CD8-positive, alpha-beta T cell (primary cell): ENCODE measurements at places on chromosomes 1 and 21.

DNA sequence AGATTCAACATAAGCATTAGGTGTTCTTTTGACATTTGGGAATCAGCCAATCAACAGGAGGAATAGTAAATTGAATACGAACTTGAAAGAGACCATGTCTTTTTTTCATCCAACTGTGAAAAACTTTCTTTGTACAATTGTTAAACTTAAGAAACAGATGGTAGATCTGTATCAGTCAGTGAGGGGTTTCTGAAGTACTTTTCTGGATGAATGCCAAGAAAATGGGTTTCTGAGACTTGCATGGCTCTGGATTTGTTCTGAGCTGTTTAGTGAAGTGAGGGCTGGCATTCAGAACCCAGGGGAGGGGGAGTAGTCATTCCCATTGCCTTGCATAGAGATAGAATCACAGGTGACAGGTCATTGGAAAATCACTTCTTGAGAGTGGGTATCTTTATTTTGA, 37.4 kb downstream of the PTPRC start:
- no peak for DNase-seq

DNA sequence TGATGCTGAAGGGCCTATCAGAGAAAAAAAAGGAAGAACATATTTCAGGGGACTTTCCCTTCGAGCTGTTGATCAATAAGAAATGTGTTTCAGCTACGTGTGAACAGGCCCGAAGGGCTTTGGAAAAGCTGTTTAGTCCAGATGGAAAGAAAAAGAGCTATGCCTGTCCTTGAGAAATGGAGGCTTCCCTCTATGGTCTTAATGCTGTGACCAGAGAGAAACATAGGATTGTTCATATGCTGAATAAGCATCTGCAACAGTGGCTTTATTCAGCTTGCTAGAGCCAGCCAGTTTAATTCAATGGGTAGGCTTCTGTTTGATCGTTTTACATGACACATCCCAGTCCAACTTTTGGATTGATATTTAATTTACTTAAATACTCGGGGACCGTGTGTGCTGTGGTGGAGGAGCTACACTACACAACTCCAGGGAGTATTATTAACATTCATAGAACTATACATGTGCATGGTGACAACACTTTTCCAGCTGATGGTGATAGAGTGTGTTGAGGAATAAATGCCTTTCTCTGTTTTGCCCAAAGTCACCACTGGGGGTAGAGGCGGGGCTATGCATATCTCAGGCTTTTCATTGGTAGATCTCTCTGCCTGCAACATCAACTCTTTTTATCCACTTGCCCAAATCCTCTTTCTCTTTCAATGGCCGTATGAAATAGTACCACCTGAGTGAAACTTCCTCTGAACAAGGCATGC, 106.7 kb upstream of the C8B start:
- no peak for DNase-seq

GRCh38 chr1:34976384-34977209, 8.6 kb downstream of the TMEM35B start:
- DNase-seq: no peak

DNA sequence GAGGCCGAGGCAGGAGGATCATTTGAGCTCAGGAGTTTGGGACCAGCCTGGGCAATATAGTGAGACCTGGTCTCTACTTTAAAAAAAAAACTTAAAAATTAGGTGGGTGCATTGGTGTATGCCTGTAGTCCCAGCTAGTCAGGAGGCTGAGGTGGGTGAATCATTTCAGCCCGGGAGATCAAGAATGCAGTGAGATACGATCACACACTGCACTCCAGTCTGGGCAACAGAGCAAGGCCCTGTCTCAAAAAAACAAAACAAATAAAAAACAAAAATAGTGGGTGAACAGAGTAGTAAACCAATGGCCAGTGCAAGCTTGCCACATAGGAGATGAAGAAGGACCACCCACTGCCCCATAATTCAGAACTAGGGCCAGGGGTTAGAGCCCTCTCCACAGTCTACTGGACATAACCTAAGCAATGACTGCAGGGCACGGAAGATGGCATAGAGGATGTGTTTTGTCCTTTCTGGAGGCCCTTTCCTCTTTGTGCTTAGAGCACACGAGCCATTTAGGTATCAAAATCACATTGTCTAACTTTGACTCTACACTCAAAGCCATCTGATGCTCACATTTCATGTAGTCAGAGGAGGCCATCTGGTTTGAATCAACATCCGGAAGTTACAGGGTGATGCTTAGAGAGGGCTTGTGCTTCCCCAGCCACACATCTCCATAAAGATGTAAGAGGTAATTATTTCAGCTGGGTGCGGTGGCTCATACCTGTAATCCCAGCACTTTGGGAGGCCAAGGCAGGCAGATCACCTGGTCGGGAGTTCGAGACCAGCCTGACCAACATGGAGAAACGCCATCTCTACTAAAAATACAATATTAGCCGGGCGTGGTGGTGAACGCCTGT, 12.6 kb downstream of the CD2 start:
- DNase-seq: peak; percentile 81

GRCh38 chr1:108199781-108200686, at the start of gene SLC25A24:
Gene SLC25A24 (minus strand): TSS chr1:108200343. CDS start chr1:108200138, 205 bp downstream.
- DNase-seq: peak; percentile 61

GRCh38 chr1:234512451-234512861, 33.5 kb upstream of the TARBP1 start:
- DNase-seq: no peak

DNA sequence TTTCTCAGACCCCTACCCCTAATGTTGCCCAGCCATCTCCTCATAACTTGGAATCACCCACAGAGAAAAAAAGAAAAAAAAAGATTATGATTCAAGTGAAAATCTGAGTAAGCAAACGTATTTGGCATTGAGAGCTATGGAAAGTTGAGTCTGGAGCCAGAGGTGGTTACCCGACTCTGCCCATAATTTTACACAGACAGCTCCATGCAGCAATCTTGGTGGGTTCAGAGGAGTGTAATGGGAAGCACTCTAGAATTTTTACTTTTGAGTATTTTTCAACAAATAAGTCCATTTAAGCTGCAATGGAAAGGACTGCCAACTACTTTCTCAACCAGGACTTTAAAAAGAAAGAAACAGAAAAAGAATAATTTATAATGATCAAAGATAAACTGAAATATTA, 62.7 kb downstream of the ZC3H11B start:
- no peak for DNase-seq

GRCh38 chr1:234656944-234657654, 47.1 kb upstream of the IRF2BP2 start:
- DNase-seq: no peak

- DNase-seq: no peak
Observed at GRCh38 chr1:171429137-171429536, 56.2 kb upstream of the PRRC2C start.

DNA sequence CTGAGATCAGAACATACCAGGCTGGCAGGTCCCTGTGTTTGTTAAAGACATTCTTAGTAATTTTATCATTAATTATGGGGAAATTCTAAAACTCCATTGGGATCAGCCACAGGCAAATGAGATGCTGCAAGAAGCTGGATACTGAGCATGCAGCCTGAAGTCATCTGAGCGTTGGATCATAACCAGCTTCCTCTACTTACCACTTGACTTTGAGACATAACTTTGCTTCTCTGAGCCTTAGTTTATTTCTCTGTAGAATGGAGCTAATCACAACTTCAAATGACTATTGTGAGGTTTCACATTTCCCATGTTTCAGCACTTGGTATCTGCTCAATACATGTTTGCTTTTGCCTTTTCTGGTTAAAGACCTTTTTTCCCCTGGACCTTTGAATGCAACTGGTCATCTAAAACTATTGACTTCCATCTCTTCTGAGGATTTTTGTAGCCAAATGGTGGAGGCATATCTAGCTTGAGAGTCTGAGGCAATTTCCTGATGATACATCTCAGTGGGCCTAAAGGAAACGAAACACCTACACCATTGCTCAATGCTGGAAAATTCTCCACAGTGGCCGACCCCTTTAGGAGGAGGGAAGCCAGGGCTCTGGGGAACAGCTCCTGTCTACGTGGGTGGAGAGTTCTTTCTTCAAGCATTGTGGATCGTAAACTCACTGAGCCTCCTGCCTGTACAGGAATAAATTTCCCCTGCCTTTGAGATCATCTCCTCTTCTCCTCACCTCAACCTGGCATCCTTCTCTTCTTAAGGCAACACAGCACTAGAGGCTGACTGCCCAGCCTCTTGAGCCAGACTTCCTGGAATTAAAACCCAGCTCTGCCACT, 109.1 kb upstream of the HOOK1 start:
- no peak for DNase-seq

- no peak for DNase-seq
Observed at GRCh38 chr1:41500378-41500777, 15.9 kb upstream of the EDN2 start.

DNA sequence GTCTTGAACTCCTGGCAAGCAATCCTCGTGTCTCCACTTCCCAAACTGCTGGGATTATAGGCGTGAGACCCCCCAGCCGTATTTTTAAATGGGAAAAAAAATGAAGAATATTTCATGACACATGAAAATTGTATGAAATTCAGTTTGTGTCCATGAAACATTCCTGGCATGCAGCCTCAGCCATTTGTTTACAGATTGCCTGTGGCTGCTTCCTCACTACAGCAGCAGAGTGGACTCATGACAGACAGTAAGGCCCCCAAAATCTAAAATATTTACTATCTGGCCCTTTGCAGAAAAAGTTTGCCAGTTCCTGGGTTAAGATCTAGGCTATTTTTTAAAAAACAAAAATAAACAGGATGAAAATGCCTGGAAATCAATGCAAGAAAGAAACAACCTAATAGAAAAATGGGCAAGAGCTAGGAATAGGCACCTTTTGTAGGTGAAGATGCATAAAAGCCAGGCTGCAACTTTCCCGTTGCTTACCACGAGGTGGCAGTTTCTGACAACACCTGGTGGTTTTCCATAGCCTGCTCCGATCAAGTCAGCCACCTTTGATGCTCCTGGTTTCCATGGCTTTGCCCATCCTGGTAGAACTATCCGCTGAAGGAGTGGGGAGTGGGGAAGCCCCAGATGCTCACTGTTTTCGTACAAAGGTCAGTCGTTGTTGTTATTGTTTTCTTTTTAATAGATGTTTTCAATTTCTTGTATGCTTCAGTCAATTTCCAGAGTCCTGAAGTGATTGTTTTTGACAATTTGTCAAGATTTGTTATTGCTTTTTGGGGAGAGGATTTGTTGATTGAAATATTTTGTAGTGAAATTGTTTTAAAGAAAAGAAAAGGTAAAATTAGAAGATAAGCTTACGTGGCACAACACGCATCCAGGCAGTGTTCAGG, 24.3 kb downstream of the UBE2Q1 start:
- DNase-seq: no peak

- DNase-seq: no peak
Observed at GRCh38 chr1:23555270-23555985, 3.9 kb downstream of the ID3 start.

GRCh38 chr1:155650231-155650757, 38.3 kb downstream of the YY1AP1 start:
- no peak for DNase-seq

GRCh38 chr1:206590025-206590758, 22.1 kb downstream of the EIF2D start:
- DNase-seq: peak; percentile 50

DNA sequence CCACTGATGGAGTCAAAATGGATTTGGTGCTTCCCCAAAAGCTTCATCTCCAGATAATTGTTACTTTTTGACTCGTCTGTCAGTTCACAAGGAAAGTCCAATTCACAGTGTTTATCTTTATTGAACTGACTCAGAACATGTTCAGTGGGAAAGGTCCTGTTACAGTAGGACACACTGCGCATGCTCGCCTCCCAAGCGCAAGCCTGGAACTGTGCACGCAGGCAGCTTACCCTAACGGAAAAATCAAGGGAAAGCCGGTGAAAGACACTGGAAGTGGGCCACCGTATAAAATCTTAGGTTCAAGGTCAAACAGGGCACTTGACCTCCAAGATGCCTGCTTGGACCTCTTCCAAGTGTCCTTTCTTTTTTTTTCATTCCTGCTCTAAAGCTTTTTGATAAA, 174.6 kb downstream of the USP25 start:
- no peak for DNase-seq

DNA sequence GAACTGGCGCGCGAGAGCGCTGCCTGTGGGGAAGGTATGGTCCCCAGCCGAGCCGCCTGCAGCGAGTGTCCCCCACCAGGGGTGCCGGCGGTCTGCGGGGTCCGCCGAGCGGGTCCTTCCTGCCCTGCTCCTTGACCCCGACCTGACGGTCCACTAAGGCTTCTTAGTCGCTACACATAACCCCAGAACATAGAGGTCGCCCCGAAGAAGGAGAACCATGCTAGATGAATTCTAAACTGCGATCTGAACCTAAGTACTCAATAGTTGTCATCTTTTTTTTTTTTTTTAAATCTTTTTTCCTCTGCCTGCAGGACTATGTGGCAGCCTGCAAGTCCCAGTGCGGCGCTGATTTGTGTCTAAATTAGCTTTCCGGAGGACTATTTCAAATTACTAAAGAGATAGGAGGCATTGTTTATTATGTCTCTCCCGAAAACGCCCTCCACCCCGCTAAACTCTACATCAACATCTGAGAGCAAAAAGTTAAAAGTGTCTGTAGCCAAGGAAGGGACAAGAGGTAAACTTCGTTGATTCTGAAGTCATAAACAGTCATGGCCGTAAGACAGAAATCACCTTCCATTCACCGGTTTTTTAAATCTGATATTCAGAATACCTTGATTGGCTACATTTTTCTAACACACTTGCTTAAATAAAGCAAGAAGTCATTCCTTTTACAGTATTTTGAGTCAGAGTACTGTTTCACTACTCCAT, 476 bp downstream of the AXDND1 start:
- DNase-seq: peak; percentile 1

- DNase-seq: no peak
Observed at GRCh38 chr1:155529109-155529508, 33.5 kb downstream of the ASH1L start.

- no peak for DNase-seq
Observed at GRCh38 chr1:38064197-38064903, 17.8 kb upstream of the POU3F1 start.

DNA sequence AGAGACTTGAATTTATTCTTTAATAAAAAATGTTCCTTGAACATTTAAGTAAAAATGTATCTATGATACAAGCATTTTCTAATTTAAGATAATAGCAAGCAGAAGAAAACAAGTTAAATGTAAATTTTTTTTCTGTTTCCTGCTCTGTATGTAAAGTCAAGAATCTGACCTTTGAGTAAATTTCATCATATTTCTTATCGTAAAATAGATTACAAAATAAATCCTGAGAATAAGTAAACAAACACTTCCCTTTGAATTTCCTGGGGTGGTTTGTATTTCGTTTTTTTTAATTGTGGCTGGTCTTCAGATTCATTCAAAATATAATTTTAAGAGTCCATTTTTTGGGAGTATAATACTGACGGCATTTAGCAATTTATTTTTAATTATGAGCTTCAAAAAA, 77.6 kb downstream of the POU2F1 start:
- no peak for DNase-seq

DNA sequence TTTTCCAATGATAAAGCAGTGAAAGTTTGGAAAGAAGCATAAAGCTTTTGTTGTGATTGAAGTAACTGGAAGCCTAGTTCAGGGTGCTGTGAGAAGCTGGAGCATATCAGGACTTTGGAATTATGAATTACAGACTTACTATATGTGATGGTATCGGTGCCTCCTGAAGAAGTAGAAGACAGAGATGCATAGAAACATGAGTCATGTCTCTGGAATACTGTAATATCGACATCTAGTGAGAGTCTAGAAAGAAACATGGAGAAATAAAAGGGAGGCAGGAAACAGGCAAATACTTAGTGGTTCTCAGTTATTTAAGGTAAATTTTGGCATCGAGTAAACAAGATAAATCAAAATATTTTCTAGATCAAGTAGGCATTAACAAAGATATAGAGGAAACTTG, 103.0 kb downstream of the CAMTA1 start:
- DNase-seq: no peak
